ENCODE measurements at places on chromosomes 13 and 19. TPM values are rescaled to one million over a fixed set of nuclear protein-coding genes. Genes with fewer than 3 reads are reported as not detected.

DNA sequence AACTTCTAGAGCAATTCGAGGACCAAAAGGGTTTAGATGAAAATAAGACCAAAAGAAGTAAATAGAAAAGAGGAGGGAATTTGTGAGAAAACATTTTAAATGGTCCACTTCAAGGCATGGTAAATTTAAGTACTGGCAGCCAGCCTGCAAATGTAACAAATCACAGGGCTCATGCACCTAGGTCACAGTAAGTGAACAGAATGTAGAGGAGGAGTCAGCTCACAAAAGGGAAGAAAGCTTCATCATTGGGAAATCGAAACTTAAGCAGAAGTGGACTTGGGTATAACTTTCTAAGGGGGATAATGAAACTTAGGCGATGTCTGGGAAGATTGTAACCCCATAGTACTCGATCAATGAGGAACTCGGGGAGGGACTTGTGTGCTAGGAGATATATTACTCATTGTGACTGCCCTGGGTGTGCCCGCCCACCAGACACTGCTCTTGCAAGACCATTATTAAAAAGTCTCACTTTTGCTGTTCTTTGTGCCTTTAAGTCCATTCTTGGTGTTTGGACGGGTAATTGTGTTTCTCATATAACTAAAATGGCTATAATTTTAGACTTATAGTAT, 1053.6 kb upstream of the MIR17HG start:
- no peak for DNase-seq

GRCh38 chr13:113488283-113488682, 2.2 kb downstream of the DCUN1D2 start:
- DNase-seq, result no peak

GRCh38 chr19:42122691-42123607, 9.3 kb downstream of the POU2F2 start:
- DNase-seq, result no peak

GRCh38 chr13:113337976-113338375, 26.0 kb downstream of the GRTP1 start:
- no peak for DNase-seq

DNA sequence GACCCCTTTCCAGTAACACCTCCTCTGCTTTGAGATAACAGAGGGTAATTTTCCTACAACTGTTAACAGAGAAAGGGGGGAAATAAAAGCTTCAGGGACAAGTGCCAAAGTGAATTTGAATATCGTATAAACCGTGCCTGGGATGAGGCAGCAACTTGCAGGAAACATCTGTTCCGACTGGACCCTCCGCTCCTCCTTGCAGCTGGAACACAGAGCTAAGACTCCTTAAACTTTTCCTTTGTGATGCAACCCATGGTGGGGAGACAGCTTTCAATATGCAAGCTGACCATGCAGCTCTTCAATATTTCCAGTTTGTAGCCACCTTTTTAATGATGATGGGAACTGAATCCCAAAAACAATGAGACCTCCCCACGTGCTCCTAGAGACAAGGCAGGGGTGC, 432.6 kb downstream of the ZNF536 start:
- DNase-seq, result no peak

- DNase-seq, result no peak
Observed at GRCh38 chr19:41296433-41296871, 13.5 kb upstream of the CCDC97 start.

DNA sequence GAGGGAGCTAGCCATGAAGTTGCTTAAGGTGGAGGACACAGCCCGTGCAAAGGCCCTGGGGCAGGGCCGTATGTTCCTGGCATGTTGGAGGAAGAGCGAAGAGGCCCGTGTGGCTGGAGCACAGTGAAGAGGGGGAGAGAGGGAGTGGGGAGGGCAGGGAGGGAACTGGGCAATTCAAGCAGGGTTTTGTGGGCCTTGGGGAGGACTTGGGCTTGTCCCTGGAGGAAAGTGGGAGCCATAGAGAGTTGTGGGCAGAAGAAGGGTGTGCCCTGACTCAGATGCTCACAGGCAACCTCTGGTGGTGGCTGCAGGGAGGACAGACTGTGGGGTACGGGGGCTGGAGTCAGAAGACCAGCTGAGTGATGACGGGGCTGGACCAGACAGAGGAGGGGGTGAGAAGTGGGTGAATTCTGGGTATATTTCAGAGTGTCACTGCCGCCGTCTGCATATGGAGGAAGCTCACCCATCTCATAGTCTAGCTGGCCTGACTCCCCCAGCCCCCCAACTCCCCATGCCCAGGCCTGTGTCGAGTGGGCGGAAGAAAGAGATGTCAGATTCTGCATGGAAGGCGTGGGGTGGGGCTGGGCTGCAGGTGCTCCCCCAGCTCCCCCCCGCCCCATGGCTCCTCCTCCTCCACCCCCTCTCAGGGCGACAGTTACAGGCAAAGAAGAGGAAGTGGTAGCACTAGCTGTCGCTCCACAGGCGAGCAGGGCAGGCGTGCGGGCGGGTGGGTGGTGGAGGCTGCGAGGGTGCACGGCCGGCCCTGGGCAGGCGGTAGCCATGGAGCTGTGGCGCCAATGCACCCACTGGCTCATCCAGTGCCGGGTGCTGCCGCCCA, at the start of gene VAV1:
VAV1 (plus strand) TSS at position 681 of the 838 bp plus-strand sequence; CDS start at position 781, 100 bp downstream.
- DNase-seq, result no peak

DNA sequence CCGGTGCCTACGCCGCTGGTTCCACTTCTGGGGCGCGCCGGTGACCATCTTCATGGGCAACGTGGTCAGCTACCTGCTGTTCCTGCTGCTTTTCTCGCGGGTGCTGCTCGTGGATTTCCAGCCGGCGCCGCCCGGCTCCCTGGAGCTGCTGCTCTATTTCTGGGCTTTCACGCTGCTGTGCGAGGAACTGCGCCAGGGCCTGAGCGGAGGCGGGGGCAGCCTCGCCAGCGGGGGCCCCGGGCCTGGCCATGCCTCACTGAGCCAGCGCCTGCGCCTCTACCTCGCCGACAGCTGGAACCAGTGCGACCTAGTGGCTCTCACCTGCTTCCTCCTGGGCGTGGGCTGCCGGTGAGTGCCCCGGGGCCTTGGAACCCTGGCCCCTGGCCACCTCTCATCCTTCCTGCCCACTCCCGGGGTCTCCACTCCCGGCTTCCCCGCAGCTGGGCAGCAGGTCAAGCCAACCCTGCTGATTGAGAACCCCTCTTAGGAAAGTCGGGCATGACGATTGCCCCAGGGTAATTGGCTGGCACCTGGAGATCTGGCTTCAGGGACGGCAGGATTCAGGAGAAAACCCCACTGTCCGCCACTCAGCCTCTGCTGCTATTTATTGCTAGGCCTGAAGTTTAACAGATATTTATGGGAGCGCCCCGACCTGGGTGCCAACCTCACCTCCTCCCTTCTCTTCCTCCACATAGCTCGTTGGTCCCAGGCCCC, 39.1 kb downstream of the TRPM4 start:
- DNase-seq, result peak; percentile 48

DNA sequence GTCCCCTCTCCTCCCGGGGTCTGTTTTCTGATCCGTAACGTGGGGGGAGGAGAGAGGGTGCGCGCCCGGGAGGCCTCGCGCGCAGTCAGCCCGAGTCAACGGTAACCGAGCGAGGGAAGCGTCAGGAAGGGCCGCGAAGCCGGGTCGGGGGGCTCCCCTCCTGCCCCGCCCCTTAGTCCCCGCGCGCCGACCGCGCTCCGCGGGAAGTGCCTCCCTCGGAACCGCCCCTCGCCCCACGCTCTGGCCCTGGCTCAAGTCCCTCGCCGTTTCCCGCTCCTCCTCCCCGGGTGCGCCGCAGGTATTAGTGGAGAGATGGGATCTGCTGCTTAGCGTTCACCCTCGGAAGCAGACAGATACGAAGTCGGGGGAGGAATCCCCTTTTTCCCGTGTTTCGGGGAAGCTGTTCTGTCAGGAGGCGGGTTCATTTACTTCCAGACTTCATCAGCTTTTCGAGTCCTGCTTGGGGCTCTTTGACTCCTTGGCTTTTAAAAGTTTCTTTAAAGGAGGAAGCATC, 770 bp downstream of the HNRNPM start:
- peak; percentile 79 for DNase-seq

DNA sequence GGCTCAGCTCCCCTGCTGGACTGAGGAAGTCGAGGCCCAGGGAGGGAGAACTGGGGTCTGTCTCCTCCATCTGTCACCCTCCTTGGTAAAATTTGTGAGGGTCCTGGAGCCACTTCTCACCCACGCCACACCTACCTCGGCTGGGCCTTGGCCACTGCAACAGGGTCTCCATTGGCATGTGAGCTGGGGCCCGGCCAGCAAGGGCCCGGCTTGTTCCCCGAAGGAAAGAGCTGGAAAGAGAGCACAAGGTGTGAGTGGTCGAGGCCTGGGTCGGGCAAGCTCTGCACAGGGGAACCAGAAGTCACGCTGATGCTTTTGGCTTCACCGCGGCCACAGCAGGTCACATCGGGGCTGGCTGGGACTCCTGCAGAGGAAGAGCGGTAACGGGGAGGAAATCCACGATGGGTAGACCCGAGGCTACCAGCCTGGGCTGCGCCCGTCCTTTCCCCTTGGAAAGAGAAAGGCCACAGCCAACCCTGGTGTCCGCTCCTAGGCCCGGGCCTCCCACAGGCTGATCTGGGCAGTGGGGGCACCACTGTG, 9.0 kb downstream of the NANOS3 start:
- no peak for DNase-seq

DNA sequence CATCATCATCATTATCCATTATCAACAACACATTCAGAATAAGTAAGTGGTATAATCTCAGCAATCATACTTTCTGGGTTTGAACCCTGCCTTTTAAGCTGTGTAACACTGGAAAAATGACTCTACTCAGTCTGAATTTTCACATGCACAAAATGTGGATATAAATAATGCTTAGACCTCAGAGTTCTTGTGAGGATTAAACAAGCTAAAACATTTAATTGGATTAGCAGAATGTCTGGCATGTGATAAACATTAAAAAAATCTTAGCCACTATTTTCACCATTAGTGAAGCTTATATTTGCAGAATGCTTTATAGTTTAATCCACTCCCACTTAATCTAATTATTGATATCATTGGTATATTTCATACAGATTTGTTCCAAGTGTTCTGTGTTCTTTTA, 412.3 kb downstream of the RFC3 start:
- no peak for DNase-seq

DNA sequence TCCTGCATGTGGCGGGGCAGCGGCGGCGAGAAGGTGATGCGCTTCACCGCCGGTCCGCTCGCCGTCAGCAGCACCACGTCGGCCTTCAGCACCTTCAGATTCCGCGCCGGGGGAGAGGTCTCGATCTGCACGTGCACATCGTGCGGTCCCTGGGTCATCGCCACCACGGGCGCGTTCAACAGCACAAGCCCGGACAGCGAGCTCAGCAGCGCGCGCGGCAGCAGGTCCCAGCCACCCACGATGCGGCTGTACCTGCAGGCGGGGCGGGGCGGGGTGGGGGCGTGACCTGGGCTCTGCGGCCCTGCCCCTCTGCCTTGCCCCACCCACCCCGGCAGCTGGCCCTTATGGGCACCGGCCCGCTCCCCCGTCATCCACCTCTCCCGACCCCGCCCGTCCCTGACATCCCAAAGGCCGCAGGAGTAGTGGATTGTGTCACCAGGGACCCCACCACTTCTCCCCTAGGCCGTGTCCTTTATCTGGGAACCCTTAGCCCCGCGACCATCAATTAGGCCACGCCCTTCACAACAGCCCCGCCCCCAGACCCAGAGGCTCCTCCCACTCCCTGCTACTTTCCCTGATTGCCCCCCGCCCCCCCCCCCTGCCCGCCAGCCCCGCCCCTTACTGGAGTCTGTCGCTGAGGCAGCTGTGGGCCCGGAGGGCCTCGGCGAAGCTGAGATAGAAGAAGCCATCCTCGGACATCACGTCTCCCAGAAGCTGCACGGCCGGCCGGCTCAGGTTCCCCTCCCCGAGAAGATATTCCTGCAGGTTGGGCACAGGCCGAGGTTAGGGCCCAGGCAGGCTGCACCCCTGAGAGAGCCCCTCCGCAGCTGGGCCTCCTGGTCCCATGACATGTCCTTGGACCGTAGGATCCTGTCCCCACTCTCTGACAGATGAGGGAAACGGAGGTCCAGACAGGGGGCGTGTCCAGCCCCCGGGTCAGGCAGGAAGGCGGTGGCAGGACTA, 6.1 kb downstream of the IL4I1 start:
- DNase-seq, result no peak

GRCh38 chr13:21960108-21960507, 289.2 kb downstream of the FGF9 start:
- DNase-seq, result no peak

GRCh38 chr19:35666251-35666913, at the start of gene UPK1A:
UPK1A (plus strand) TSS chr19:35666517; CDS start chr19:35666813, 296 bp downstream.
- no peak for DNase-seq

GRCh38 chr13:34435338-34435737, 506.7 kb upstream of the NBEA start:
- no peak for DNase-seq

DNA sequence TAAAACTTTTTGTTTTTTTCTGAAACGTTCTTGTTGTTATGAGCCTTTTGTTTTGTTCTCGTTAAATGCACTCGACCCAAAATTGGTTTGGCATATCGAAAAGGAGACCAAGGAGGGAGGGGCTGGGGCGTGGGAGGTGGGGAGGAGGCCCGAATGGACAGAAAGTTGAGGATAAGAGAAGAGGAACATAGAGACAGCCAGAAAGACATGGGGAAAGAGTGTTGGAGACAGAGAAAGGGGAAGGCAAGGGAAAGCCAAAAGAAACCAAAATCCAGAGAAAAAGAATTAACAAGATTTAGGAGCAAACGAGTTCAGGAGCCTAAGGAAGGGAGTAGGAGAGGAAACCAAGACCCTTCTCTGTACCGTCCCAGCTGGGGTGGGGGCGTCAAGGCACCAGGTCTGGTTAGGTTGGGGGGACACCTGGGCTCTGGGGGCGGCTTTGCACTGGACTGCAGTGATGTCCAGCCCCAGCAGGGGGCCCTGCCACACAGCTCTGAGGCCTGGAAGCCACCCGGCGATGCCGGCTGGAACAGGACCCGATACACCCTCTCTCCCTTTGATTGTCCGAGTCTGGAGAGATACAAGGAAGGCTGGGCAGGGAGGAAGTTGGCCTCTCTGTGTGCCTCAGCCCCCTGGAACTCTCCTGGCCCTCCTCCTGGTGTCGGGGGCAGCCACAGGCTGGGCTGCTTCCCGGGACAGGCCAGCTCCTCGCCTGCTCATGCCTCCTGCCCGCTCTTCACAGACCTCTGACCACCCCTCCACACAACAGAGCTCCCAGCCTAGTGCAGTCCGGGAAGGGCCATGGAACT, 11.6 kb upstream of the ASF1B start:
- DNase-seq, result peak; percentile 68

DNA sequence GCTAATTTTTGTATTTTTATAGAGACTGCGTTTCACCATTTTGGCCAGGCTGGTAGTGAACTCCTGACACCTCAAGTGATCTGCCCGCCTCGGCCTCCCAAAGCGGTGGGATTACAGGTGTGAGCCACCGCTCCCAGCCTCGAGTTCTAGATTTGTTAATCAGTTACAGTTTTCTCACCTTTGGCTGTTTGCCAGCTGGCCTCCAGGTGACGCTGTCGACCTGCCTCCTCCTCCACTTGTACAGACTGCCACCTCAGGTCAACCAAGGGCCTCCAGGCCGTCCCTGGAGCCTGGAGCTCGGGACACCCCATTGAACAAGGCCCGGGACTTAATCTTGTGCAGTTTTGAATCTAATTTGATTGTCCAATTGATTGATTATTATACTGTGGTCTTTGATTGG, 45.5 kb downstream of the IER2 start:
- no peak for DNase-seq

NCR1 gene
- total RNA-seq, result not detected

ACP7 gene
- not detected for total RNA-seq

GPR12 gene
- total RNA-seq, result 0.33 TPM
